ENCODE measurements at places on chromosomes 3 and 15.

DNA sequence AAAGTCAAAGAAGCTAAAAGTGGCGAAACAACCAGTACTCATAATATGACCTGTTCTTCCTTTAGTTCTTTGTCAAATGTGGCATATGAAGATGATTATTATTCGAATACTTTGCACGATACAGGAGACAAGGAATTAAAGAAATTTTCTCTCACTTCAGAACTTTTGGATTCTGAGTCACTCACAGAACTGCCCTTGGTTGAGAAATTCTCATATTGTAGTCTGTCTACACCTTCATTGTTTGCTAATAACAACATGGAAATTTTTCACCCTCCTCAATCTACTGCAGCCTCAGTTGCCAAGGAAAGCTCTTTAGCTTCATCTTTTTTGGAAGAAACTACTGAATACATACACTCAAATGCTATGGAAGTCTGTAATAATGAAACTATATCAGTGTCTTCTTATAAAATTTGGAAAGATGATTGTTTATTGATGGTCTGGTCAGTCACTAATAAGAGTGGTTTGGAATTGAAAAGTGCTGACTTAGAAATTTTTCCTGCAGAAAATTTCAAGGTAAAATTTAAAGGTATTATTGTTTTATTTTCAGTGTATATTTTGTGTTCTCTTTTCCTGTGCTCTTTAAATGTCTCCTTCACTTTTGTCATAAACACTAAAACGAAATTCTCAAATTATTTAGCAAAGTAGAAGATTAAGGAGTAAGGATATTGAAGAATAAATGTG, 89.0 kb downstream of the AP4E1 start:
- DNase-seq: no peak

DNA sequence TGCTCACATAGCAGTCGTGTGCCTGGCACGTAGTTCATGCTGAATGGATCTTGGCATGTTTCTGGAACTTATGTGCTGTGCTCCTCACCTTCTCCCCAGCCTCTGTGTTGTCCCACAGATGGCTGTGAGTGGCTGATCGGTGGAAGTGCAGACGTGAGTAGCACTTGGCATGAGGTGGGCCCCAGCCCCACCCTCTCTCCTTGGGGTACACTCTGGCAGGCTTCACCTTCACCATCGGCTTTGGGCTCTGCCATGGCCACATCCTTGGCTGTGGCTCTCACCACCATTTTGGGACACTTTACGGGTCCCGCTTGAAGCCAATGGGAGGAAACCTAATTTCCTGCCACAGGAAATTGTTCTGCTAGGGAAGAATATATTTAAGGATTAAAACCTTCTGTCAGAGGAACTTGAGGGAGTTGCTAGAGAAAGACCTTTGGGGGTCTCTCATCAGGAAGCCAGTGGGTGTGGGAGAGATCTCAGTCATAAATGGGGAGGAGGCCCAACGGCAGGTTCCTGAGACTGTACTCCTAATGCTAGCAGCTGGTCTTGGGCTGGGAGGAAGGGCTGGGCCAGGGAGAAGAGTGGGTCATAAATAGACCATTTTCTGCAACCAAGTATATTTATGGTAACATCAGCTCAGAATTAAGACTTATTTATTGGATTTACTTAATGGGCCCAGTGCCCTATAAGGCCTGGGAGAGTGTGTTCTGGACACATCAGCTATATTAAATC, 92.3 kb downstream of the SMAD3 start:
- DNase-seq: no peak

GRCh38 chr15:44641651-44642050, 21.8 kb downstream of the SPG11 start:
- no peak for DNase-seq

GRCh38 chr3:134620476-134621115, 30.2 kb downstream of the KY start:
- DNase-seq: no peak

- DNase-seq: no peak
These were observed 598.5 kb downstream of the ZNF385D start for GRCh38 chr3:21152555-21152954.

DNA sequence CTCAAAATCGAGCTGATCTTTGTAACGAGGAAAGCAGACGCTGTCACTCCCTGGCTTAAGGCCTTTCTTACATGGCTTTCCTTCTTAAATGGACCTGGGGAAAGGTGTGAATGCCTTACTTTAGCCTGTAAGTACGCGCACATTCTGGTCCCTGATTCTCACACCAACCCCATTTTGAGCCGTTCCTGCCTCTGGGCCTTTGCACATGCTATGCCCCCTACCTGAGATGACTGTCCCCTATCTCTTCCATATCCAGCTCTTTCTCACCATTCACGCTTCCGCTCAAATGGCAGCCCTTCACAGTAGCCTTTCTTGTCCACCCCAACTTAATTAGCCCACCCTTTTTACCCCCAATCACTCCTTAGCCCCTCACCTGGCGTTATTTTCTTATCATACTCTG, 496.7 kb downstream of the SHQ1 start:
- no peak for DNase-seq

- DNase-seq: no peak
These were observed 201.1 kb upstream of the LPP start for GRCh38 chr3:187952849-187953248.

DNA sequence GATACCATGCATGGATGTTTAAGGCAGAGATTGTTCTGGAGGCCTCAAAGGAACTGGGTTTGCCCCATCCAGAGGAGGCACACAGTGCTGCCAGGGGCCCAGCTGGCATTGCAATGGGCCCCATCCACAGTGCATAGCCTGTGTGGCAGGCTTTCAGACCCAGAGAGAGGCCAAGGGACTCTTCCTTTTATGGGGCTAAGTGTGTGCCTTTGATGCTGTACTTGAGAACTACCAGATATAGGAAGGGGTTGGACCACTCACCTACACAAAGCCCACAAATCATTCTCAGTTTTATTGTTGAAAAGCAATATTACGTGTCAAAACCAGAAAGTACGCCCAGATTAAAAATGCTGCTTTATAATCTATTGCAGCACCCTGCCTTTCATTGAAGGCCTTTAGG, 134.9 kb downstream of the EPHB1 start:
- DNase-seq: no peak

DNA sequence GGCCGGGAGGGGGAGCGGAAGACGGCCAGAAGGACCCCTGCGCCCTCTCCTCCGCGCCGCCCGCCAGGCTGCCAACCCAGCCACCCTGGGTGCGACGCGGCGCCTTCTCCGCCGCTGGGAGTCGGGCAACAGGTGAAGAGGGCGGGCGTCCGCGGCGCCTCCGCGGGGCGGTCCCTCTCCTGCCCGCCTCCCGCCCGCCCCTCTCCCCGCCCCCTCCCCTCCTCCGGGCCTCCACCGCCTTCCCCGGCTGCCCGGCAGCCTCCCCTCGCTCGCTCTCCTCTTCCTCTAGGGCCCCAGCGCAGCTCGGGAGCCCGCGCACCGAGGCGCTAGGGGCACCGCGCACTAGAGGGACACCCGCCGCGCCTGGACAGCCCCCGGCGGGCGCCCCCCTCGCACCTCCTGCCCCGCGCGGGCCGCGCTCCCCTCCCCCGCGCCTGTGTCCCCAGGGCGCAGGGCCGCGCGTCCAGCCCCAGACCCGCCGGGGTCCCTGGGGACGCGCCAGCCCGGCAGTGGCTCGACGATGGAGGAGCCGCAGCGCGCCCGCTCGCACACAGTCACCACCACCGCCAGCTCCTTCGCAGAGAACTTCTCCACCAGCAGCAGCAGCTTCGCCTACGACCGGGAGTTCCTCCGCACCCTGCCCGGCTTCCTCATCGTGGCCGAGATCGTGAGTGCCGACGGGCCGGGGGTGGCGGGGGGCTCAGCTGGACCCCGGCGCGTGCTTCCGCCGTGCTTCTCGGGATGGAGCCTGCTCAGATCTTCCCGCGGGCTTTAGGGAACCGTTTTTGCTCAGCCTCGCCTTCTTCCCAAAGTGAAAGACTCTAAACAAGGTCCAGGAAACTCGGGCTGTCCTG, at the start of gene CMTM8:
CMTM8 (plus strand) TSS at position 228 of the 854 bp plus-strand sequence; CDS start at position 521, 293 bp downstream.
- DNase-seq: peak; percentile 57

- DNase-seq: no peak
These were observed 636.4 kb upstream of the DPPA4 start for GRCh38 chr3:109973733-109974132.
